Activated CD4-positive, CD25-positive, alpha-beta regulatory T cell treated with anti-CD3 and anti-CD28 coated beads, Interleukin-2, amount 50 U/mL, for 24 hours (primary cell): ENCODE measurements at places on chromosomes 4 and X.

- ATAC-seq, result no peak
These were observed 82.6 kb downstream of the LUZP4 start for GRCh38 chrX:115372152-115372551.

DNA sequence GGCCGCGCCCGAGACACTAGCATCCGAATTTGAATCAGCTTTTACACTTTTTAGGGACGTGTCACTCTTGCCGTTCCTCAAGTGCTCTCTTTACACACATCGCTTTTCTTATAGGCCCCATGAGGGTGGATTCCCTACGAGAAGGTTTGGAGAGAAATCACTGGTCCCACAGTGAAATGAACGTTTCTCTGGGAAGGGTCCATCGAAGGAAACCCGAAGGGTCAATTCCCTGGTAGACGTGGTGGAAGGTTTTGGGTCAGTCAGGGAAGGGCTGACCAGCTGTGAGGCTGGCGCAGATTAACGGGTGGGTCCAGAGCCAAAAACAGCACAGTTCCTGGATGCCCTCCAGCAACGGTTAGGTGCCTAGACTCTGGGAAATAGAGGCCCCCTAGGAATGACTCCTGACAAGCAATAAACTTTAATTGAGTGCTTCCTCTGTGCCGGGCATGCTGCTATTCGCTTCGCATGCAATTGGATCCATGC, 35.9 kb downstream of the ETDC start:
- ATAC-seq, result no peak

GRCh38 chr4:127698789-127699200, 31.4 kb upstream of the SLC25A31 start:
- ATAC-seq, result peak; percentile 21

DNA sequence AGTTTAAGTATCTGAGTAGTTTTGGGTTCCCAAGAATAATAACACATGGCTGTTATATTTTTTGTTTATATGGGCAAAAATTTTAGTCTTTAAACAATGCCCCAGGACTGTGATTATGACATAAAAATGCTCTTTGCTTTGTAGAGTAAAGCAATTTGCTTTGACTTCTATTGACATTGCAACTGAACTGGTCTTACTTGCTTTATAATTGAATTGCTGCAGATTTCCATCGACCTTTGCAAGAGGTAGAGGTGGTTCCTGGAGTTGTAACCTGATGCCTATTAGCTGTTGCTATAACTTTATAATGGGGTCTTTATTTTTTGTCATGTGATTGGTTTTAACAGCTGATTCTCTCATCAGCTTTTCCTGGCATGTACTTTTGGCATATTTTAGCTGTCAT, 302.9 kb downstream of the ARHGAP10 start:
- no peak for ATAC-seq

DNA sequence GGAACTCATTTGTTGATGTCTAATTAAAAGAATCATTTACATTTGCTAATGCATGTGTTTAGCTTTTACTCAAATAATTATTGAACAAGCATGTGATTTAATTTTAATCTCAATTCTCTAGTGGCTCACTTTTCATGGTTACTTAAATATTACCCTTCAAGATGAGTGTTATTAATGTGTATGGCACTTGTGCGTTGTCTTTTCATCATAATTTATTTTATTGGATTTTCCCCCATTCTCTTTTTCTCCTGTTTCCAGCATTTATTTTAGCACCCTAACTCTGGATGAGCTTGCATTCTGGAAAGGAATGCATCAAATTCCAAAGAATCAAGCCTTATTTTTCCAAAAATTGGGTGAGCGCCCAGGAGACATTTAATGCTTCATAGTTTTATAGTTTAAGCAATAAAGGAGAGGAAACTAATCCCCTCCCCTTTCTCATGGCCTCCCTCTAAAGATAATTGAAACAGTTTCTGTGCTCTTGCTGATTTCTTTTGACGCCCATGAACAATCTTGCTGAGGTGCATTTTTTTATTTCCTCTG, 191.1 kb upstream of the FAT4 start:
- ATAC-seq, result no peak

- ATAC-seq, result no peak
These were observed 149.4 kb downstream of the PDGFRA start for GRCh38 chr4:54378461-54378860.

- no peak for ATAC-seq
These were observed 796 bp upstream of the MED14 start for GRCh38 chrX:40736170-40736505.

DNA sequence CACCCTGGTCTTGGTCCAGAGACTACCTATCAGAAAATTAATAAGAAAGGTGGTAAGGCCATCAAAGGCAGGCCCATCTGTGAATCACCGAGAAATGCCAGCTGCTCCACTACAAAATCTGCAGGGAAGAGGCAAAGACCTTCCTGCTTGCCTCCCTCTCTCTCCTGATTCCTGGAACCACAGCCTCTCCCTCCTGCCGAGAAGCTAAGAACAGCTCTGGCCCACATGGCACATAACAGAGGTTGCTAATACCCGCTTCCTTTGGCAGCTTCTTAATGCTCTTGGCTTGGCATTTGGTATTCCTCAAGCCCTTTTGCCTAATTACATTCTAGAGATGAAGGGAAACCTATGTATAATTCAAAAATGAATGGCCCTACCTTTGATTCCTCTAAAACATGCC, 32.9 kb downstream of the RAI2 start:
- ATAC-seq, result no peak

DNA sequence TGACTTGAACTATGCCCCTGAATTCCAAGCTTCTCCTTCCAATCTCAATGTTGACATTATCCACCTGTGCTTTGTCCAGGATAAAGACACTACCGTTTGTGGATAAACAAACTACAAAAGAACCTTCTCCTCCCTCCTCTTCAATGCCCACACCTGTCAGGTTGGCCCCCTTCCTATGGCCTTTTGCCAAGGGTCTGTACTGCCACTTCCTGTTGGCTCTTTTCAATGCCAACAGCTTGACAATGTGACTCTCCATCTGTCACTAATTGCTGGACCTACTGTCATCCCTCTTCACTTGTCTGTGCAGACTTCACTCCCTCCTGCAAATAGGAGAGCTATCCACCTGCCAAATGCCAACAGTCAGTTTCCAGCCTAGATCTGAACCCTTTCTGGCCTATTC, 35.8 kb upstream of the MID1 start:
- ATAC-seq, result no peak

DNA sequence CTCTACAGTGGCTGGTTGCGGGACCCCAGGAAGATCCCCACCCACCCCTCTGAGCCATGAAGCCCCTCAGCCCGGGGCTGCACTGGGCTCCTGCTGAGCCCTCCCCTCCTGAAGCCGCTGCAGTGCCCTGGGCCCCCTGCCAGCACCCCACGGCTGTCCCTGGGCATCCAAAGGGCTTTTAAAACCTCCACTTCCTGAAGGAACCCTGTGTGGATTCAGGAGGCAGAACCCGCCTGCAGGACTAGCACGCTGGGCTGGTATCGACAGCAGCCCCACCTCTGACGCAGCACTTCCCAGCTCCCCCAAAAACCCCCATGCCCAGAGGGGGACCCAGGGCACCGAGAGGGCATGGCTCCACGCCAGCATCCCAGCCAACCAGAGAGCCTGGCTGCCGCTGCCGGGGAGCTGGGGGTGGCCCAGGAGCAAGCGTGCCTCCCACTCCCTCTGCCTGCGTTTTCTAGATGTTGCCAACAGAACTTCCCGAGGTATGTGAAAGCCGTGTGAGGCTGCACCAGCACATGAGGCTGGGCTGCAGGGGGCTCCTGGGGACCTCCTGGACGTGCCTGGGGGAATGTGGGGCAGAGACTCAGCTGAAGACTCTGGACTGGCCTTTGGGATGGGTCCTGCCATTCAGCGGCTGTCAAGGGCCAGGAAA, 6.3 kb downstream of the MXD4 start:
- ATAC-seq, result no peak

GRCh38 chr4:131296192-131296591, 1852.9 kb upstream of the PCDH10 start:
- no peak for ATAC-seq

DNA sequence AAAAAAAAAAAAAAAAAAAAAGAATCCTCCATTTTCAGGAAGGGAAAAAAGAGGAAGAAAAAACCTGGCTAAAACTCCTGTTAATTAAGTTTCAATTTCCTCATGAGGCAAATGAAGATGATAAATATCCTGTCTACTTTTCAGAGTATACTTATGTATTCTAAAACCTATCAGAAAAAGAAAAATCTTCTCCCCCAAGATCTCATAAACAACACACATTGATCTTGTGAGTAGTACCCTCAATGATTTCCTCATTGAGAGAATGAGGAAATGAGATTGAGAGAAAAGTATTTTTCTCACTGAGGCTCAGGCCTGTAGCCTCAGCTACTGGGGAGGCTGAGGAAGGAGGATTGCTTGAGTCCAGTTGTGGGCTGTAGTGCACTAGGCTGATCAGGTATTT, 146.7 kb downstream of the TET2 start:
- ATAC-seq, result no peak

DNA sequence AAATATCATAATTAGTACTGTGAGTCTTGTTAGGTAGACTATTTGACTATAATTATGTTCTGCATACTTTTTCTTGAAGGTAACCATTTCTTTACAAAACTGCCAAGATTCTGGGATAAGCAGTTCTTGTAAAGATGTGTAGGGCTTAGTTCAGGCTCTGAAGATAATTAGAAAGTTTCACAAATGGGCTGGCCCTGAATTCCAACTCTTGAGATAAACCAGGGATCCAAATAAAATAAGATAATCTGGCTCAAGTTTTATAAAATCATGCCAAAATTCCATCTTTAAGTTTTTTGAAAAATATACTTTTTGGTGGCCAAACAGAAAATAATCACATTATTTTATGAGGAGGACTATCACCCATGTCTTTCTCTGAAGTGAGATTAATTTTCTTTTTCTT, 35.5 kb upstream of the GLRB start:
- no peak for ATAC-seq

- no peak for ATAC-seq
These were observed 80.1 kb upstream of the MAML3 start for GRCh38 chr4:140233791-140234696.

- ATAC-seq, result no peak
These were observed 915.5 kb upstream of the EPHA5 start for GRCh38 chr4:66585767-66586166.

GRCh38 chrX:147853701-147854100, 58.0 kb upstream of the FMR1 start:
- ATAC-seq, result no peak

DNA sequence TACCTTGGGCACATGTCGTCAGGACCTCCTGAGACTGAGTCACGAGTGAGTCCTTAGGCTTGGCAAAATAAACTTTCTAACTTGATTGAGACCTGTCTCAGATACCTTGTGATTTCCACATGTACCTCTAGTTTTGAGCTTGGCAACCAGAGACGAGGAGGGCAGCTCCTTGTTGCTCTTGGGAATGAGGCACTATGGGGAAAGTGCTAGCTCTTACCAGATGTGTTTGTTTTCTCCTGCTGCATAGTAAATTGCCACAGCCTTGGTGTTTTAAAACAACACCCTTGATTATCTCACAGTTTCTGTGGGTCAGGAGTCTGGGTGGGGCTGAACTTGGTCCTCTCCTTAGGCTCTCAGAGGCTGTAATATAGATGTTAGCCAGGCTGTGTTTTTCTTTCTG, 59.1 kb upstream of the MAML3 start:
- ATAC-seq, result no peak

DNA sequence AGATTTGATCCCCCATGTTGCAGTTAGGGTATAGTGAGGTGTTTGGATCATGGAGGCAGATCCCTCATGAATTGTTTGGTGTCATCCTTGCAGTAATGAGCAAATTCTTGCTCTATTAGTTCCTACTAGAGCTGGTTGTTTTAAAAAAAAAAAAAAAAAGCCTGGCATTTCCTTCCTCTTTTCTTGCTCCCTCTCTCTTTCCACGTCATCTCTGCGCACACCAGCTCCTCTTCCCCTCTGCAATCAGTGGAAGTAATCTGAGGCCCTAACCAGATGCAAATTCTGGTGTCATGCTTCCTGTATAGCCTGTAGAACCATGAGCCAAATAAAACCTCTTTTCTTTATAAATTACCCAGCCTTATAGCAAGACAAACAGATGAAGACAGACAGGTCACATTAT, 24.5 kb downstream of the WDR17 start:
- no peak for ATAC-seq

GRCh38 chr4:159497936-159498335, 395.1 kb downstream of the RAPGEF2 start:
- ATAC-seq, result no peak

DNA sequence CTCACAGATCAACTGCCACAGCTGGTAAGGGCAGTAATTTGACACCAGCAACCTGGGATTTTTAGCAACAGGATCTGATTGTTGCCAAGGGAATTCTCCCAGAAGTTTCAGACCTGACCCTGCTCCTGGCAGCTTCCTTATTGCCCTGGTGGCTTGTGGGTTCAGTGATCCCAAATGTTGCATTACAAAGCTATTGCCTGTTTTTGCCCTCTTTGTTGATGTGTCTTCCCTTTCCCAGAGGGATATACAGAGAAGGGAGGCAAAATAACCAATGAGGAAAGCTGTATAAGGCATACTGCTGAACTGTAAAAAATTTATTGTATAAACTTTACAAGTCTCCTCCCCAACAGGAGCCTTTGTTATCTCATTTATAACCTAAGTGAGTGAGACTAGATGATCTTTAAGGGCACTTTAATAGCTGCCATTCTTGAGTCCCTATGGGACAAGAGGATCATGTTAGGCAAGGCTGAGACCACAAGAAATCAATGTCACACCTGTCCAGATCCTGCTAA, 22.2 kb downstream of the VSIG4 start:
- no peak for ATAC-seq

DNA sequence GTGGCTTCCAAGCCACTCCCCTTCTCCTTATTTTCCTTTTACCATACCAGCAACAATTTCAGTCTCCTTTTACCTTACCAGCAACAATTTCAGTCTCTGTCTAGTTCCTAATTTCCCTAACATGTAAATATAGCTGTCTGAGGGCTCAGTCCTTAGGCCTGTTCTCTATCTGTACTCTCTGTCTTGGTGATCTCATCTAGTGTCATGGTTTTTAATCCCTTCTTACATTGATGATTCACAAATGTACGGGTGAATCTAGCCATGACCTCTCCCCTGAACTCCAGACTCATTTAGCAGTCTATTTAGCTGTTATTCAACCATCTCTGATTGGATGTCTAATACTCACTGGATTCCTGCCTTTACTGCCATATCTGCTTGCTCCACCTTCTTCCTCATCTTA, 7.2 kb downstream of the IL15 start:
- peak; percentile 60 for ATAC-seq

- ATAC-seq, result no peak
These were observed 93.4 kb upstream of the MAMLD1 start for GRCh38 chrX:150269605-150270254.

GRCh38 chr4:103887191-103887590, 167.4 kb upstream of the TACR3 start:
- ATAC-seq, result no peak

DNA sequence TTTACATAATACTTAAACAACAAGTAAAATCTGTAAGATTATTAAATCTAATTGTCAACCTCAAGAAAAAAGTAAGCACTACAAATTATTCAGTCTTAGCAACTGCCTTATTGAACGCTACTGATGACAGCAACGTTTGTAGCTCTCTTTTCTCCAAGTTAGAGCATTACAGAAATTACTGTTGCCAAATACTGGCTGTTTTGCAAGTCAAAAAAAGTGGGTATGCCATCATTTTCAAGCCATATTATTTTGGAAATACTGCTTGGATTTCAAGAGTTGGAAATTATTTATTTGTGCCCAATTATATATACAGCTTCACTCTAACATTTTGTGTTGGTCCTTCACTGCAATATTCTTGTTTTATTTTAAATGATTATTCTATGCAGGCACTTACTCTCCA, 221.7 kb downstream of the CXXC4 start:
- ATAC-seq, result no peak
